ENCODE measurements at places on chromosomes 7 and 10.

DNA sequence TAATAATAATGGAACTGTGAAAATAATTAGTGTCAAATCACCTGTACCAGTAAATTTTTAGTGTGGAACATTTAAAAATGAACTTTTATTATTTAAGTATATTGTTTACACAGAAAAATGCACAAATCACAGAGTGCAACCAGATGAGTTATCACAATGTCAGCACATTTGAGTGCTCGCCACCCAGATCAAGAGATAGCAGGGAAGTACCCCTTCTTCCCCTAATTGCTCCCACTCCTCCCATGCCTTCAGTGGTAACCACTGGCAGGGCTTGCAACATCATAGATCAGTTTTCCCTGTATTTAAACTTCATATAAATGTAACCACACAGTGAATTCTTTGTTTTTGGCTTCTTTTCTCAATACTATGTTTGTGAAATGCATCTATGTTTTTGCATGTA, 7.8 kb upstream of the GPR141 start:
- DNase-seq = no peak

DNA sequence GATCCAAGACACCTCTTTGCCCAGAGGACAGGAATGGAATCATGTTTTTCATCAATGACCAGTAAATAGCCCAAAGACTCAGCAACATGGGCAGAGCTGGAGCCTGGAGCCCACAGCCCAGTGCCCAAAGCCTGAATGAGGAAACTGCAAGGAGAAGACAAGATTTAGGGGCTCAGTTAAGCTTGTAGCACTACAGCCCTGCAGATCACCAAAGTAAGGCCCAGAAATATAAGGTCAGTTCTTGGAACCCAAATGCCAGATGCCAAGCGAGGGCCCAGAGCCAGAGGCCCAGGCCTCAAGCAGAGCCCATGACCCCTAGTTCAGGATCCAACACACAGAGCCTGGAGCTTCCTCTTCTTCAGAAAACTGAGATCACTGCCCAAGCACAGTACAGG, 32.4 kb downstream of the MBL2 start:
- no peak for DNase-seq

GRCh38 chr7:44411306-44411705, 79.2 kb downstream of the NUDCD3 start:
- DNase-seq = no peak

GRCh38 chr7:81664304-81664703, 105.5 kb downstream of the HGF start:
- DNase-seq = no peak

GRCh38 chr7:141624763-141625162, 73.6 kb downstream of the AGK start:
- DNase-seq = no peak

GRCh38 chr10:14312014-14312413, 18.7 kb downstream of the FRMD4A start:
- DNase-seq = no peak

GRCh38 chr7:10913457-10913856, 60.2 kb upstream of the PHF14 start:
- no peak for DNase-seq

- DNase-seq = no peak
Observed at GRCh38 chr7:48041653-48041970, 6.3 kb downstream of the C7orf57 start.

- no peak for DNase-seq
Observed at GRCh38 chr7:91940171-91940570, 491 bp upstream of the AKAP9 start.

DNA sequence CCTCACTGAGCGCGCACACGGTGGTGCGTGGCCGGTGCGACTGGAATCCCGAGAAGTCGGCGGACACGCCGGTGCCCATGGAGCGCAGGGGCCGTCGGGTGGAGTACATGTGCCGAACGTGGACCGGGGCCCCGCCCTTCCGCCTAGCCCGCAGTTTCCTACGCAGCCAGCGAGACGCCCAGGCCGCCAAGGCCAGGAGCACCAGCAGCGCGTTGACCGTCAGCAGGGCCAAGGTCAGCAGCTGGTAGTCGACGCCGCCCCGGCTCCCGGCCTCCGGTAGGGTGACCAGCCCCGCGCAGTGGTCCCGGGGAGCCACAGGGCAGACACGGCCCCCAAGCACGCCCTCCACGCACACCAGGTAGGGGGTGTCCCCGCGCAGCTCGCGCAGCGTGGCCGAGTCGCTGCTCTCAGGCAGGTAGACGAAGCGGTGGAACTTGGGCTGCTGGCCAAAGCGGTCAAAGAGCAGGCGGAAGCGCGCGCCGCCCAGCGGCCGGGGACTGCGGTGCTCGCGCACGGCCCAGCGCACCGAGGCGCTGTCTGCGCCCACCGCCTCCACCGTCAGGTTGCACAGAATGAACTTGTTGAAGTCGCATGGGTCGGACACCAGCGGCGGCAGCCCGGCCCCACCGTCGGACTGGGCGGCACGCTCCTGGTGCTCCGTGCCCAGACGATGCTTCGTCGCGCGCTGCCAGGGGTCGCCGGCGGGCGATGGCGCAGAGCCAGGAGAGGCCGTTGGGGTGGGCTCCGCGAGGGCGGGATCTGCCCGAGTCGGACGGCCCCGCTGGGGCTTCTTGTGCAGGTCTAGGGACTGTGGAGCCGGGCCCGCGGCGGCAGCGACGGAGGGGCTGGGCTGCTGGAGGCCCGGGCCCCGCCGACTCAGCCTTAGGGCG, 2.2 kb downstream of the TRIL start:
- no peak for DNase-seq

GRCh38 chr10:6115411-6115810, 26.6 kb downstream of the RBM17 start:
- no peak for DNase-seq

- no peak for DNase-seq
Observed at GRCh38 chr10:49094646-49095045, 20.7 kb downstream of the VSTM4 start.

DNA sequence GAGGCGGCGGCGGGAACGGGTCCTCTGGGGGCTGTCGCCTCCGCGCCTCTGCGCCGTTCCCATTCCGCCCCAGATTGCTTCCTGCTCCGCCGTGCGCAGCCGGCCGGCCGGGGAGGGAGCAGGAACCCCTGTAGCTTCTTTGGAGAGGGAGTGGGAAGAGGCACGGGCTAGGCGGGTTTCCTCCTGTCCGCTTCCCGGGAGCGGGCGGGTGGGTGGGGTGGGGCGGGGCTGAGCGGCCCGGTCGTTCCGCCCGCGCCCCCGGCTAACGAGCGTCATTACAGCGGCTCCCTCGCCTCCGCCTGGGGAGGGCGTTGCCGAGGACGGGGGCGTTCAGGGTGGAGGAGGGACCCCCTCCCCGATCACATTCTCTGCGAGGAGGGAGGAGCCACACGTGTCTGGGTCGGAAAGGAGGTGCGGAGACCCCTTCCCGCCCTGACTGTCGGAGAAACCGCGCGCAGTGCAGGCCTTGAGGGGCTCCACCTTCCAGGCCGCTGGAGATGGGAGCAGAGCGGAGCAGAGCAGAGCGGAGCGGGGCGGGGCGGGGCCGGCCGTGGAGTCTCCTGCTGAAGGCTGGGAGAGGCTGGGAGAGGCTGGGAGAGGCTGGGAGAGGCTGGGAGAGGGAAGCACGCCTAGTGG, 39.7 kb downstream of the AGAP3 start:
- DNase-seq = no peak

- DNase-seq = no peak
Observed at GRCh38 chr10:3002304-3002703, 65.0 kb upstream of the PFKP start.

DNA sequence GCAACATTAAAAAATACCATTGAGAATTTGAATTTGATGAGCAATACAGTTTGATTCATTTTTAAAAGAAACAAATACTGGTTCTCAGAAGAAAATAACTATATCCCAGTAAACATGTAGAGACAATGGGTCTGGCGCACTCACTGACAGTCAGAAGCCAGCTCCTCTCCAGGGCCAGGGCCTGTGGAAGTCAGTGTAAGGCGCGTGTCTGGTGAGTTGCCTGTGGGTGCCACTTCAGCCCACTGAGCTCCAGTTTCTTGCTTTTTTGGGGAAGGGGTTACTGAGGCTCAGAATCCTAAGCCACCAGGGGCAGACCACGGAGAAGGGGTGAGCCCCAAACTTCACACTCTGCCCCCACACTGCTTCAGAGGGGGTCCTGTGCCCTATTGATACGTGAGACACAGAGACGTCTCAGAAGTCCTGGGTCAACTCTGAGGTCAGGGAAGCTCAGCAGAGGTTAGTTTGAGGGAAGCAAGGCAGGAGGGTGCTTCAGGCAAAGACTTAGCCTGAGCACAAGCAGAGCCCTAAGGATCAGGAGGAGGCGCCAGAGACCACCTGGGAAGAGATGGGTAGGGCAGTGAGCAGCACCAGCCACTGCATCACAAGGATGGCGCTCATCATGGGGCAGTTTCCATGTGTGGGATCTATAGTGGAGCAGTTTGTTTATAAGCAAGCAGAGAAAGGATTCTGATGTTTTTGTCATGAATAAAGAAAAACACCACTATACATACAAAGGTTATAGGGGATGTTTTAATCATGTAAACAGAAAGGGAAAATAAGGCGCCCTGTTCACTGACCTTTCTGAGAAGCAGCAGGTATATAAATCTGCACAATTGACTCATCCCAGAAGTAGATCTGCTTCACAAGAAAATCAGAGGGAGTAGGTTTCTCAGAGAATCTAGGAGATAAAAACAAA, 95.7 kb downstream of the PKD1L1 start:
- DNase-seq = no peak

DNA sequence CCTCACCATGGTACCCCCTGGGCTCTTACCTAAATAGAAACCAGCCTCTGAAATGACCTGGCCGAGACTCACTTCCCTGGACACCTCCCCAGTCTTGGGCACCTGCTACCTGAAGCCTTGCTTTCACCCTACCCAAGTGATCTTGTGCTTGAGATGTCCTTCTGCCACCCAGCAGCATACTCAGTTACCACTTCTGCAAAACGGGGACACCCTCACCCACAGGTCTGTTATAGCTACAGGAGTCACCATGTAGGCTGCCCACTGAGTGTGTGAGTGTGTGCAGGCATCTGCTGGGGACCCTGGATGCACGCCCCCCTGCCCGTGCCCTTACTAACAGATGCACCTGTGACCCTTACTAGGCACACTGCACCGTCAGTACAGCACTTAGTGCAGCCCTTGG, 94.8 kb upstream of the PPIF start:
- DNase-seq = no peak

DNA sequence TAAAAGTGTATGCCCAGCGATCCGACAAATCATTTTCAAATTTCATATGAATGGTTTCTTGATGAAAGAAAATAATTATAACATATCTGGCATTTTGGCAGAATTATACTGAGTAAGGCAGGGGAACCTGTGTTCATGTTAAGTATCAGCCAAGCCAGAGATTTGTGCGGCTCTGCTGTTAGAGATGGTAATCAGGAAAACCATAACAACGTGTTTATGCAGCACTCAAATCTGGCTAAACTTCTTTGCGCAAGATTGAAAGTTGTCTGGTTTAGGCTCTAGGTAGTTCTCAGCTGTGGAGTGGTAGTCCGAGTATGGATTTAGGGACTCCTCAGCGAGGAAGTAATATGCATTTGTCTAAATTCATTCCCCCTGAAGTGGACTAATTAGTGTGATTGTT, 8.9 kb upstream of the CTBP2 start:
- DNase-seq = no peak

DNA sequence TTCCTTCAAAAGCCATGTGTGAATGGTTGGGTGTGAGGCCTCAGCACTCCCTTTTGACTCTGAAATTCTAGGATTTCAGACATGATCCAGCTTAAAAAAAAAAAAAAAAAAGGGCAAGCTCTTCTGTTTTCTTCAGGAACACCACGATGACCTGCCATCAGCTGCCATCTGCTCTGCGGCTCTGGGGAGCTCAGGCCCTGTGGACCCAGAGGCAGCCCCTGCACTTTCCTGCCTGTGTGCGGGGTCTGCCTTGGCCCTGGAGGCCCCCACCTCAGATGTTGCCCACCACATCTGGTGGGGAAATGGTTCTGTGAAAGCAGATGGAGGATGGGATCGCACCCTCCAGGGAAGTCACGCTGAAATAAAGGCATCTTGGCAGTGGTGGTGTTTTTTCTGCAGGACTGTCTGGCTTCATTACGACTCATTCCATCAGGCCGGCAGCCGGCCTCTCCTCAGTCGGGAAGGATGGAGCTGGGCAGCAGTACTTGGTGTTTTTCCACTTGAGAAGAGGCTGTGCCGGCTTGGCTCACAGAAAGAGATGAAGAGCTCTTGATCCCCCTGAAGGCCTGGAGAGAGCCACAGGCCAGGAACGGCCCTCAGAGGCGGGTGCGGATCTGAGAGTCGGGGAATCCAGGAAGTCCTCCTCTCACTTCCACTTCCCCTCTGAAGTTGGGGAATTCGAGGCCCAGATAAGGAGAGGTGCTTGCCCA, 66.1 kb upstream of the AQP1 start:
- no peak for DNase-seq

GRCh38 chr10:114931072-114931679, 6.8 kb upstream of the TRUB1 start:
- DNase-seq = no peak

DNA sequence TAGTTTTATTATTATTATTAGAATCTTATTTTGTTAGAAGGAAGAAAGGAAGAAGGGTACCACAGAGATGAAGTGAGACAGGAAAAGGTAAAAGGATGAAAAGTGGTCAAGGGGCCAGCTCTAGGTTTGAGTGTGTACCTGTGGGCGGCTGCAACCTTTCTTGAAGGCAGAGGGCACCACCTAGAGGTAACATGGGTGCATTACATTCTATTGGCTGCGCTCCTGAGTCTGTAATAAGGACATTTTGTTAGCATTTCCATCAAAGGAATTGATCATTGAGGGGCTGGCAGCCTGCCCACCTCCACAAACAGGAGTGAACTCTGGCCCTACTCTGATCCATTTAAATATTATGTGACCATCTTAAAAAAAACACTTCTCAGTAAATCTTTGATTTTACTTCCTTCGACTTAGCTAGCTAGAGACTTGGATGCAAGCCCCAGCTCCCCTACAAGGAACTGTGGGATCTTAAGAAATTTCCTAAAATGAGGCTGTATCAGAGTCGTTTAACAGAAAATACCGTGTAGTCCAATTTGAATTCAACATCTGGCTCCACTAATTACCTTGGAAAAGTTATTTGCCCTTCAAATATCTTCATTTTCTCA, 610.4 kb downstream of the IPMK start:
- DNase-seq = no peak

DNA sequence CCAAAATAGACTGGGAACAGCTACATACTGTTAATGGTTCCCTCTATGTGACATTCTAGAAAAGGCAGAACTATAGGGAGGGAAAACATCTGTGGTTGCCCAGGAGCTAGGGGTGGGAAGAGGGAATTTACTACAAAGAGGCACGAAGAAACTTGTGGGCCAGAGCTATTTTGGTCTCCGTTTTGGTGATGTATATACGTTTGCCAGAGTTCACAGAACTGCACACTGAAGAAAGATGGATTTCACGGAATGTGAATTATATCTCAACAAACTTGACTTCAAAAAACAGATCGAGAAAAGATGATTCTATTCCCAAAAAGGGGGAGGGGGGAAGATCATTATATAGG, 386 bp upstream of the AS3MT start:
- no peak for DNase-seq

DNA sequence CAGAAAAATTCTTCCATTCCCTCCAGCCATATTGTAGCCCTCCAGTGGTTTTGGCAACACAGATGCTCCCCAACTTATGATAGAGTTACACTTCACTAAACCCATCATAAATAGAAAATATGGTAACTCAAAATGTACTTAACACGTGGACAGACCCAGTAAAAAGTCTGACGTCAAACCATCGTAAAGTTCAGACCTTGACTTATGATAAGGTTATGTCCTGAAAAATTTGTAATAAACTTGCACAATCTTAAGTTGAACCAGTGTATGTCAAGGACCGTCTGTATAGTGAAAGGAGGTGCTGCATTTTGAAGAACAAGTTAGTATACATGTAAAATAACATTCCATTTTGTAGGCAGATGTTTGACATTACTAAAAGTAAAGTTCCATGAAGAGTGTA, 142.8 kb downstream of the NSUN6 start:
- DNase-seq = no peak

GRCh38 chr7:25863729-25864110, 288.3 kb upstream of the NFE2L3 start:
- DNase-seq = no peak

Measured in activated CD8-positive, alpha-beta memory T cell treated with anti-CD3 and anti-CD28 coated beads for 48 hours (primary cell).